ENCODE measurements at places on chromosomes 4 and X.

DNA sequence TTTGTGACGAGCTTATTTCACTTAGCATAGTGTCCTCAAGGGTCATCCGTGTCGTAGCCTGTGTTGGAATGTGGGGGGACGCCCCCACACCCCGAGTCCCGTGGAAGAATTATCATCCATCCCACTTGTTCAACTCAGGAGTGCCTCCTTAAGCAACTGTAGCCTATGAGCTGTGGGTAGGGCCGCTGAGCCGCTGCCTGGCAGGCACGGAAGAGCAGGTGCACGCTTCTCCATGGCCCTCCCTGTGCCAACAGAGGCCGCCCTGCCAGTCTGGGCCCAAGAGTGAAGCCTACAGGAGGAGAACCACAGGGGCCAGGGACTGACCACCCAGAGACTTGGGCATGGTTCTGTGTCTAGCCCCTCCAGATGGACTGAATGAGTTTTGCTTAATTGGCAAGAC is 2.3 kb upstream of the RGS12 start:
- no peak for DNase-seq

GRCh38 chr4:26867914-26868684 is 7.5 kb downstream of the STIM2 start:
- DNase-seq = no peak

- DNase-seq = no peak
Observed at GRCh38 chr4:71221510-71222466, 117.0 kb upstream of the SLC4A4 start.

DNA sequence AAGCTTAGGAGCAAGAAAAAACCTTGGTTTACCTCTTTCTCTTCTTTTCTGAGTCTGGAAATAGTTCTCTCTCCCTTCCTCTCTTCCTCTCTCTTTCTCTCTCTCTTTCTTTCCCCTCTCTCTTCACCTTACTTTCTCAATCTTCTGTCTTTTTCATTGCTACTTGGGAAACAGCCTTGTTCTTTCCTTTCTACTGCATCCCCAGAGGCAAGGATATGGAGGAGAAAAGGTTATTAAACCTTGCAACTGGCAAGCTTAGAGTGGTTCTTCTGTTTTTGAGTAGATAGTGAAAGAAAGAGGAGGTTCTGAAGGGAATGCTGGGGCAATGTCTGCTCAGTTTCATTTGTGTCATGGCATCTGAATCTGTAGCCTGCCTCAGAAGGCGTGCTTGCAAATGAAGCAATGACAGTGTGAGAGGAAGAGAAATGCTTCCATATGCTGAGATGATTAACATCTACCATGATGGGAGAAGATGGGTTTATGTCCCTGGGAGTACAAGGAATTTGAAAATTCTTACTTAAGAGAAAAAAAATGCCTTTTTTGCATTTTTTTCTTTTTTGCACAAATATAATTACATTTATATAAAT is 190.6 kb downstream of the CEP135 start:
- DNase-seq = no peak

DNA sequence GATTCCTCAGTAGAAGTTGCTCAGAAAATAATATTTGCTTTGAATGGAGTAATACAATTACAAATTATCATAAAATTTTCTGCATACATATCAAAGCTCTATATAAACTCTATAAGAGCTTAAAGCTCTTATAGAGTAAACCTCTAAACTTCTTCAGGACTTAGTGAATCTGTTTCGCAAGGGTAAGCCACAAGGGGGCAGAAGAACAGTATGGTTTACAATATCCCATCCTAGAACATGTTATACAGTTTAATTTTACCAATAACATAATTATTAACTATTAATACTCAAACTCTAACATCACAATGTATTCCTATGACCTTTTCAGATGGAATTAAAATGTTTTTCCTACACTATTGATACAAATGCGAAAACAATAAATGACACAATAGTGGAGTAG is 33.8 kb upstream of the SPANXN1 start:
- DNase-seq = peak; percentile 5

DNA sequence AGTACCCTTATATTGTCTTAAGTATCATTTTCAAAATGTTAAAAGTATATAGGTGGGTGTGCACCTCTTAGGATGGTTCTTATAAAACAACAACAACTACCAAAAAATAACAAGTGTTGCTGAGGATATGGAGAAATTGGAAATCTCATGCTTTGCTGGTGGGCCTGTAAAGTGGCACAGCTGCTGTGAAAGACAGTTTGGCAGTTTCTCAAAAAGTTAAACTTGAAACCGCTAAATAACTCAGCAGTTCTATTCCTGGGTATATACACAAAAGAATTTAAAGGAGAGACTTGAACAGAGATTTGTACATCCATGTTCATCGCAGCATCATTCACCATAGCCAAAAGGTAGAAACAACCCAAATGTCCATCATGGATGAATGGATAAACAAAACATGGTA is 65.5 kb downstream of the HAND2 start:
- DNase-seq = no peak

GRCh38 chrX:47992095-47992380 is 11.8 kb downstream of the ZNF182 start:
- DNase-seq = no peak

- DNase-seq = peak; percentile 10
Observed at GRCh38 chr4:145487631-145488030, 6.0 kb downstream of the SMAD1 start.

- DNase-seq = peak; percentile 78
Observed at GRCh38 chr4:182806259-182807252, 110.6 kb downstream of the DCTD start.

- DNase-seq = peak; percentile 26
Observed at GRCh38 chrX:12802741-12803140, 11.5 kb downstream of the PRPS2 start.

GRCh38 chr4:23993373-23993772 is 103.5 kb upstream of the PPARGC1A start:
- DNase-seq = no peak

- no peak for DNase-seq
Observed at GRCh38 chrX:76439188-76439587, 11.7 kb downstream of the MAGEE1 start.

DNA sequence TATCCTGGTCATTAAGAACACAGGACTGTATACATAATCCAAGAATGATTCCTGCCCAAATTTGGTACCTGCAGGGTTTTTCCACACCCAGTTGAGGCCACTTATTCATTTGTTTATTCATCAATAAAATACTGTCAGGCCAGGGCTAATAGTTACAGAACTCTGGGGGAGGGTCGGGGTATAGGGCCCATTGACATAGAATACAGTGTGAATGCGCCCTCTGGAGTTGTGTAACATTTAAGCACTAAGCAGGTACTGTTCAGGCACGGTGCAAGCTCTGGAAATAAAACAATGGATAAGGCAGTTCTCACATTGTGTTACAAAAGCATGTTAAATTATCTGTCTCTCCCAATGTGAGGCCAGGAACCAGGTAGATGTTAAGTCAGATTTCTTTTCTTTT is 30.8 kb upstream of the LRBA start:
- DNase-seq = no peak

DNA sequence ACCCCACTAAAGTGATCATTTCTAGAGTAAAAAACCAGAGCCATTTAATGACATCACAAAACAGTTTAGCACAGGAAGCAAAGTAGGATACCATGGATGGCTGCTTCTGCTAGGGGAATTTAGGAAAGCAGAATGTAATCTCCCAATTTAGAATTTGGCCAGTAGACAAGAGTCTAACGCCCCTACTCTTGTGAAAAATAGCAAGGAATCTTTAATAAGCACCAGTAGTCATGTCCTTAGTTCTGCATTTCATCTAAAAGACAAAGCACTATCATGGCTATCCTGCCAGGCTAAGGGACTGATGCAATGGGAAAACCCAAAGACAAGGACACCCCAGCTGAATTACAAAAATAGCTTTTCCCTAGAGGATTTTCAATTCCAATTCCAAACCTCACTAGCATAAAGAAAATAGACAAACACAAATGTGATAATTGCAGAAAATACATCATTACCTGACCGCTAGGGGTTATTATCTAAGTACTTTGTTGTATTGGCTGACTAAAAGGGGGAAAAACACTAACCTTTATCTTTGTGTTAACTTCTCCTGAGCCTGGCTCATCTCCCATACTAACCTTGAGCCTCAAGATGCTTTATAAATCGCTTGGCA is 2.6 kb upstream of the AMMECR1 start:
- no peak for DNase-seq

GRCh38 chrX:43474321-43474720 is 181.8 kb upstream of the MAOA start:
- DNase-seq = no peak

GRCh38 chrX:74080165-74080564 is 223.8 kb upstream of the ZCCHC13 start:
- DNase-seq = no peak

DNA sequence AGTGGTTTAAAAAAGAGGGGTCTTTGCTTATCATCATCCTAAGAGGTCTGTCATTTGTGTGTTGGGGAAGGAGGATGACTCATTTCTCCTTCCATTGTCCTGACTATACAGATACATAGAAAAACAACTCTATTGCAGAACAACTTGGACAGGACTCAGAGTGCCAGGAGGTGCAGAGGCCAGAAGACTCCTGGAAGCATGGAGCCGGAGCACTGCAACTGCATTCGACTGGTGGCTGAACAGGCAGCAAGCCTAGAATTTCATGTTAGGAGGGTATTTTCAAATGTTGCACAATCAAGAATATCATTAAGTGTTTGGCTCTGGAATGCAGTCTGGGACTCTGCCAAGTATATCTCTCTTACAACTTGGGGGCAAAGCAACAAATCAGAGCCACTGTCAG is 35.0 kb upstream of the MAML3 start:
- DNase-seq = no peak

DNA sequence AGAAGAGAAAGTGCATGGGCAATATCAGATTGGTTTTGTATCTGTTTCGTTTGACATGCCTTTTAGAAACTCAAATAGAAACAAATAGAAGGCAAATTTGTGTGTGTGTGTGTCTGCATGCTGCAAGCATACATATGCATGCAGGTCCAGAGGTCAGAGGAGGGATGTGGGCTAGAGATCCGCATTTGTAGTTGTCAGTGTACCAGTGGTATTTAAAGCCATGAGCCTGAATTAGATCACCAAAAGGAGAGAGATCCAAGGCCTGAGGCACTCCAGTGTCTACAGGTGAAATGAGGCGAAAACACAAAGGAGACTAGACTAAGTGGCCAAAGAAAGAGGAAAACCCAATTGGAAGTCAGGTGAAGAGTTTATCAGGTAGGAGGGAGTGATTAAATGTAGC is 106.7 kb downstream of the CORIN start:
- no peak for DNase-seq

GRCh38 chr4:156595041-156595440 is 376.6 kb downstream of the PDGFC start:
- DNase-seq = no peak

DNA sequence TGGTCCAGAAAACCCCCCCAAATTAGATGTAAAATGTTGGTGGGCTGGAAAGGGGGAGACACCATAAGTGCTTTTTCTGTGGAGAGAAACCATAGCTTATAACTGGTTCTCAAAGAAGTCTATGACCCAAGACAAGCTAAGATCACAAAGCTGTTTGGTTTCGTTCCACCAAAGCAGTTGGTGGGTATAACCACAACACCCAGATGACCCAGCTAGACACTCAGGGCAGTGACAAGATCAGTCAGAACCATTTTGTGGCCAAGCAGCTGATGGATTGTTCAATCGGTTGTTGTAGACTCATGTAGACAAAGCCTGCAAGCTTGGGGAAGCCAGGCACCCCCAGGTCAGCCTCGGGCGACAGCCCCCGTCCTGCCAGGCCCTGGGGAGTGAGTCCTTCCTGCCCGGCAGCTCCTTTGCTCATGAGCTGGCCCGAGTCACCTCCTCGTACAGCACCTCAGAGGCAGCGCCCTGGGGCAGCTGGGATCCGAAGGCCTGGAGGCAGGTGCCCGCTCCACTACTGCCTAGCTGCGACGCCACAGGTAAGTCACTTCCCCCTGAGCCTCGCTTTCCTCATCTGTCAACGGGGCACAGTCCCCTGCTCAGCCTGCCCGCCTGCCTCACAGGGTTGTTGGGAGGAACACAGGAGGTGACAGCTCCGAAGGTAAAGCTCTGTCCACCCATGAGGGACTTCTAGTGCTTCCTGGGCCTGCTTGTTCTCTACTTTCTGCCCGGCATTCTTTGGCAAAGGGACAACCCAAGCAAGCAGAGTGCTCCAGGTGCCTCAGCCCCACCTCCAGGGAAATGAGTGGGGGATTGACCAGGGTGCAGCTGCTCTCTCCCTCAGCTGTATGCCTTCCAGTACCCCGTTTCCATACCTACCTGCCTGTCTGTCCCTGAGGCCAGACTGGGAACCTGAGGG is 65.2 kb upstream of the MTM1 start:
- no peak for DNase-seq

- no peak for DNase-seq
Observed at GRCh38 chr4:72663828-72664227, 94.8 kb upstream of the ADAMTS3 start.

DNA sequence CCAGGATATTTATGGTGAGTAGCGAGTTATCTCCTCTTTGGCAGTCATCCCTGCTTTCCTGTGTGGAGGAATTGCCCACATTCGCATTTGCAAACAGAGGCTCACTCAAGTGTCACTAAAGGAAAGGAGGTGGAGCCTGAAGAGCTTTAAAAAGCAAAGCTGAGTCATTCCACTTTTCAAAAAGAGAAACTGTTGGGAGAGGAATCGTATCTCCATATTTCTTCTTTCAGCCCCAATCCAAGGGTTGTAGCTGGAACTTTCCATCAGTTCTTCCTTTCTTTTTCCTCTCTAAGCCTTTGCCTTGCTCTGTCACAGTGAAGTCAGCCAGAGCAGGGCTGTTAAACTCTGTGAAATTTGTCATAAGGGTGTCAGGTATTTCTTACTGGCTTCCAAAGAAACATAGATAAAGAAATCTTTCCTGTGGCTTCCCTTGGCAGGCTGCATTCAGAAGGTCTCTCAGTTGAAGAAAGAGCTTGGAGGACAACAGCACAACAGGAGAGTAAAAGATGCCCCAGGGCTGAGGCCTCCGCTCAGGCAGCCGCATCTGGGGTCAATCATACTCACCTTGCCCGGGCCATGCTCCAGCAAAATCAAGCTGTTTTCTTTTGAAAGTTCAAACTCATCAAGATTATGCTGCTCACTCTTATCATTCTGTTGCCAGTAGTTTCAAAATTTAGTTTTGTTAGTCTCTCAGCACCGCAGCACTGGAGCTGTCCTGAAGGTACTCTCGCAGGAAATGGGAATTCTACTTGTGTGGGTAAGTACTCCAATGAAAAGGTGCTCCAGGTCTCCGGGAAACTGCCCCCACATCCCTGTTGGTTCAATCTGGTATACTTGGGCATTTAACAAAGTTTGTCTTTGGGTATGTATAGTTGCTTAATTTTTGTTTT is at the start of gene EGF:
EGF (plus strand) TSS at position 178 of the 890 bp plus-strand sequence; CDS start at position 631, 453 bp downstream.
- DNase-seq = no peak

GRCh38 chr4:71635139-71635748 is 148.6 kb downstream of the GC start:
- no peak for DNase-seq

DNA sequence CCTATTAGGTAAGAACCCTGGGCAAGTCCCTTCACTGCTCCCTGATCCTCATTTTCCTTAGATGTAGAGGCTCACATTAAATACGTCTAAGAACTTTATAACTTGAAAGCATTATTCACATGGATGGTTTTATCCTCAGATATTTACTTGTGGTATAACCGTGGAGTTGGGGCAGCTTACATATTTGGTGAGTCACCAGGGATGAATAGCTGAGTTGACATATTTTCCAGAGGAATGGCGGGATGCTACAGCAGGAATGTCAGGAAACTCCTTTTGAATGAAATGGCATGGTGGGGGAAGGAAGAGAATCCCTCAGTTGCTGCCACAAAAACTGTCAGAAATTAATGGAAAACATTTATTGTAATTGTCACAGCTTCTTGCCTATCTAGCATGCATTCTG is 165.3 kb upstream of the RPS6KA3 start:
- DNase-seq = no peak
